Stimulated activated CD4-positive, alpha-beta T cell treated with anti-CD3 and anti-CD28 coated beads, Interleukin-1b, Interleukin-23, amount 100 ng/mL, for 1 hour (primary cell): ENCODE measurements at places on chromosomes 13 and 19.

DNA sequence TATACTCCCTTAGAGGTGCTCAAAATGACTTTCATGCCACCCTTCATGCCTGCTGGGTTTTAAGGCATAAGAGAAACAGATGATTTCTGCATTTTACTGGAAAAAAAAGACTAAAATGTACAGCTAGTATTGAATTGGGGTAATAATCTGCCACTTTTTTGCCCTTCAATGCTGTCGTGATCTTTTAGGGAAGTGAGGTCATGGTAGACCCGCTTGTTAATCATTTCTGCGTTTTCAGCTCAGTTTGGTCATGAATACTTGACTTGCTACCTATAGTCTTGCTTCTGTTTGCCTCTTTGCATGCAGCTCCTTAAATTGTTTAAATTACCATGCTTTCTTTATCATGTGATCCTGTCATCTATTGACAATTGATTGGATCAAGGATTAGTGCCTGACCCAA, 90.4 kb downstream of the PCCA start:
- DNase-seq: no peak

DNA sequence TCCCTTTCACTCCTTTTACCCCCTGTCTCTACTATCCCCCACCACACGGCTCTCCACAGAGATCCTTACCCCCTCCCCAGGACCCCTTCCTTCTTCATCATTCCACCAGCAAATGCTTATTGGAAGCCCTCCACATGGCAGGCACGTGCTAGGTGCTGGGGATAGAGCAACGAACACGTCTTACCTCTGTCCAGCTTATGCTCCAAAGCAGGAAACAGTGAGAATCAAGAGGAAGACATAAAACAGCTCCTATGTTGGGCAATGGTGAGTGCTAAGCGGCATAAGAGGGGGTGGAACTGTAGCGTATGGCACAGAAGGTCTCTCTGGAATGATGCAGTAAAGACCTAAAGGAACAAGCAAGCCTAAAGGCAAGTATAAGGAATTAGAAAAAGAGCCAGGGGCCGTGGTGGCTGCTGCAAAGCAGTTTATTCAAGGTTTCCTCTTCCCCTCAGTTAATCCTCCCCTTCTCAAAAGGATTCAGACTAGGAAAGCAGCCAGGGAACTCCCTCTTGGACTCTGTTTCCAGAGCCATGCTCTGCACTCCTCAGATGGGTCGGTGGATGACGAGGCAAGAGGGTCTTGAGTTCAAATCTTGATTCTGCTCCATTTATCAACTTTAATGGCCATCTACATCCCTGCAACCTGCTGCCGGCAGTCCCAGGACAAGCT, 289.4 kb downstream of the FOXO1 start:
- no peak for DNase-seq

GRCh38 chr13:59474696-59475095, 689.0 kb downstream of the DIAPH3 start:
- no peak for DNase-seq

DNA sequence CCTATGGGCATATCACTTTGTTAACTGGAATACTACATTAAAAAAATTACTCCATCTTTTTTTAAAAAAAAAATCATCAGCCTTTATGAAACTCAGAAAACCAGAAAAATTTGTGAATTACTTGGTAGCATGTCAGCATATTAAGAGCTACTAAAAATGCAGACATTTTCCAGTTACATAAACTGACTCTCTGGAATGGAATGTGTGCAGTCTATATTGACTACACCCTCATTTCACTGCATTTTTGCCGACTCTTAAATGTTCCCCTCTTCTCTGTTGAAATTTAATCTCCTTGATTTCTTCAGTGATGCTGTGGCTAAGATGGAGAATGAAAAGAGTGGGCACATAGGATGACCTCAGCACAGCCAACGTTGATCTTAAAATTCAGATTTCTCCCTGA, 393.8 kb downstream of the ITGBL1 start:
- DNase-seq: no peak

DNA sequence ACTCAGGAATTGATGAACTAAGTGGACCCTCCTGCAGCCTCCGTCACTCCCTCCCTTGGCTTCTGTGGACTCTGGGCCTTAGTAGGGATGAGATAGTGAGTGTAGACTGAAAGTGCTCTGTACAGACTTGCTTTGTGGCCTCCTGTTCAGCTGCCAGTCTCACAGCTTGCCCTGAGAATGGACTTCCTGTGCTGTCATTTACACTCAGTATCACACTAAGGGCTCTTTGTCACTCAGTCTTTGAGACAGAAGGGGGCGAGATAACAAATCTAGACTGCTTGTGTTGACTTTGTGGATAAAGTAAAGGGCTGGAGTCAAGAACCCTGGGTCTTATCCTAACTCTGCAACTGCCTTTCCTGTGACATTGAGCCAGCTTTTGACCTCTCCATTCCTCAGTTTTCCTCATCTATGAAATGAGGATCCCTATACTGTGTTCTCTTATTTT, 21.0 kb upstream of the SPRY2 start:
- no peak for DNase-seq

- DNase-seq: no peak
Observed at GRCh38 chr13:57629391-57629804, 2.1 kb upstream of the PCDH17 start.

DNA sequence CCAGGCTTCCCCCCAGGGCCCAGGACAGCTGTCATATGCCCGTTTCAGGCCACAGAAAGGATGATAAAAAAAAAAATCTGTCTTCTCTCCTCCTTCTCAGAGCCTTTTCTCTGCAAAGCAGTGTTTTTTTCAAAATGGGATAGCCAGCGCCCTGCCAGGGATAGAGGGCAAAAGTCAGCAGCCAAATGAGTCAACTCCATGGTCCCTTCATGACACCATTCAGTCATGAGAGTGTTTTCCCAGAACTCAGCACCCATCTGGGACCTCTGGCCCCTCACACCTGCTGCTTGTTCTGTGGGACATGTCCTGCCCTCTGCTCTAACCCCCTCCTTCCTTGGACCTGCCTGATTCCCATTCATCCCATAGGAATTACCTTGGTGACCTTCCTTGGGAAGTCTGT, 95.0 kb downstream of the CYSLTR2 start:
- DNase-seq: no peak

DNA sequence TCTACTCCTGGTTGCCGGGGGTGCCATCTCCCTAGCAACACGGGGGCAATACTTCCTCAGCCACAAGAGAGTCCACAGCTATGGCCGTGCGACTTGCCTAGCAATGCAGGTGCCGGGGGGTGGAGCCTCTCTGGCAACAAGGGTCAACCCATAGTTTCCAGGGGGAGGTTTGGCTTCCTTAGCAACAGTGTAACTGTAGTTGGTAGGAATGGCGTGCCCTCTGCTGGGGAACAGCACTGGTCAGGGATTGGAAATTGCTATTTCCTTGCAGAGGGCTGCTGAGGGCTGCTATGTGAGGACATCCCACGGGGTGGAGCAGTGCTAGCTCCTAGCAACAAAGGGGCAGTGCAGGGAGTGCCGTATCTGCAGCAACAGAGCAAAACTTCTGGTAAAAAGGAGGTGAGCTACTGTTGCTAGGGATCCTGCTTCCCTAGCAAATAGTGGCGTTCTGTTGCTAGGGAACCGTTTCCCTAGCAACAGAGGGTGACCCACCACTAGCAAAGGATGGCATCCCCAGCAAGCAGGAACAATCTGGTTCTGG, 7.0 kb upstream of the TMC4 start:
- DNase-seq: no peak

DNA sequence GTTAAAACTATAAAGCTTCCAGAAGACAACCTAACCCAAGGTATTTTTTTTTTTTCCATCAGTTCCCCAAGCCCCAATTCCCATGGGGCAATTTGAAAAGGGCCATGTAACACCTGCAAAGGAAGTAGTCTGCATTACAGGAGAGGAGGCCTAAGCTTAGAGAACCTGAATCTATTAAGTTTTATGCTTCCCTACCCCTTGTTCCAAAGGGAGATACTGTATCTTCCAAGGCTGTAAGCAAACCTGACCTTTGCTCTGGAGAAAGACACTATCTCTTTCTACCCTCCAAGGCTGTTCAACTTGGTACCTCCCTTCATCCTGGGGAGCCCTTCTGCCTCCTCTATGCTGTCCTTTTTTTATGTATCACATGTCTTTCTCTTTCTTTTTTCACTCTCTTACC, 15.0 kb downstream of the KATNAL1 start:
- no peak for DNase-seq
